ENCODE measurements at places on chromosomes 4 and X.

GRCh38 chr4:142064181-142064580, 427.8 kb downstream of the IL15 start:
- no peak overlapping the region for H3K4me3 ChIP-seq
- no peaks in the 10 kb centered on the region for H3K4me1 ChIP-seq
- H3K27ac ChIP-seq, result no peak overlapping the region
- no peaks in the 10 kb centered on the region for H3K36me3 ChIP-seq

DNA sequence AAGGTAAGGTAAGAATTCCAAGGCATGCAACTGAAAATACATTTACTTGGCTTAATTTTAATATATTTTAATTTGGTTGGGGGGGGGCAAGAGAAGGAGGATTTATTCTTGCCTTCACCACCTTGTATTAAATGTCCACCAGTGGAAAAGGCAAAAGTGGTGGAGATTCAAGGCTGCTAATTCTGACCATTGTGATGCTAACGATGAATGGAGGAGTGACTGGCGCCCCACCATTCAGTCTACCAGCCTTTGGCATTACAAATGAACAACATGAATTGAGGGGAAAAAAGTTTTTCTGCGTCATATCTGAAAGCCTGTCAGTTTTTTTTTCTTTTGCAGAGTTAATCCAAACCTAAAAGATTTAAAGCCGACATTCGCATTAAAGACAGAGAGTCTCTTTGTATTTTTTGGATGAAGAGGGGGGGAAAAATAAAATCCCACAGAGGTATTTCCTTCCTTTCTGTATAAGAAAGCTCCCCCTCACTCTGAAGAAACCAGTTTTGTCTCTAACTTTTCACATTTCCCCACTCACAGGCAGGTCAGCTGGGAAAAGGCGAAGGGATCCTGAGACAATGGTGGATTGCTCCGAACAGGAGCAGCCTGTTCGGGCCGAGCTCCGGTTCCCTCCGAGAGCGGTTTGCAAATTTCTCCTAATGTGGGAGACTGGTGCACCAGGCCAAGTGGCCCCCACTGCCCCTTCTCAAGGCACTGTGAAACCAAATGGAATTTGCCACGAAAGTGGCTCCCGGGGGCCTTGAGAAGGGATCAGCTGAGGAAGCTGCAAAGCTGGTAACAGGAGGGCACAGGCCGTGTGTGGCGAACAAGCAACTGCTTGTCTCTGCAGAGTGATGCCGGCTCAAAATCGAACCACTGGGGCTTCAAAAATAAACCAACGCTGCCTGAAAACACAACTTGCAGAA, 28.1 kb downstream of the SHISA3 start:
- H3K4me3 ChIP-seq, result no peak overlapping the region
- peaks cover 4% of the 10 kb centered on the region for H3K36me3 ChIP-seq
- H3K27me3 ChIP-seq, result no peaks in the 10 kb centered on the region
- H3K27ac ChIP-seq, result no peak overlapping the region

DNA sequence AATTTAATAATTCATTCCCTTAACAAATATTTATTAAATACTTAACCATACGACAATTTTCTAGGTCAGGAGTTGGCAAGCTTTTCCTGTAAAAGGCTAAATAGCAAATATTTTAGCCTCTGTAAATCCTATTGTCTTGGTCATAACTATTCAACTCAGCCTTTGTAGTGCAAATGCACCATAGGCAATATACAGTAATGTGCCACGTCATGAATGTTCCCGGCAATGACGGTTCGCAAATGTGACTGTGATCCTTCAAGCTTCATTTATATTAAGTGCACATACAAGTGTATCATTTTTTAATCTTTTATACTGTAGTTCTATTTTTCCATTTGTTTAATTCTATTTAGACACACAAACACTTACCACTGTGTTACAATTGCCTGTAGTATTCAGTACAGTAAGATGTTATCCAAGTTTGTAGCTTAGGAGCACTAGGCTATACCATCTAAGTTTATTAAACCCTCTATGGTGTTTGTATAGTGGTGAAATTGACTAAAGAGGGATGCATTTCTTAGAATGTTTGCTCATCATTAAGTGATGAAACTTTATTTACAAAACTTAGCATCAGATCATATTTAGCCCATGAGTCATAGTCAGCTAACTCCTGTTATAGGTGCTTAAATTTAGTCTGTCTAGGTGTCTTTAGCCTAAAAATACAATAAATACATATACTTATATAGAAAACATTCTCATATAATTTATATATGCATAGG, 553.6 kb downstream of the STPG2 start:
- no peak for DNase-seq
- H3K27ac ChIP-seq, result no peak overlapping the region
- H3K4me3 ChIP-seq, result no peak overlapping the region
- H3K4me1 ChIP-seq, result no peaks in the 10 kb centered on the region
- H3K36me3 ChIP-seq, result no peaks in the 10 kb centered on the region

DNA sequence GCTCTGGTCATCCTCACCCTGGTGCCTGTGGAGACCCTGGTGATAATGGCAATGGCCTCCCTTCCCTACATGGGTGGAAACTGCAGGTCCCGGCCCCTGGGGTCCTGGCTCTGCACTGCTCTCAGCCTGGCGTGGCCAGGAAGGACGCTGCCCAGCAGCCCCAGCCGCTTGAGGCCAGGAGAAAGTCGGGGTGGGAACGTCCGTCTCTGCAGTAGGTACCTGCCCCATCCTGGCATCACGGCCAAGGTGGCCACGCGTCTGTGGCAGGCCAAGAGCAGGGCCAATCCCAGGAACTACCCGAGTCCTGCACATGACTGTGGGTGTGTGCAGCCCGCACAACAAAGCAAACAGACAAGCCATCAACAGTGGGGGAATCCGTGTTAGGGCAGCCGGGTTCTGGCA, 33.8 kb downstream of the FGFRL1 start:
- no peak overlapping the region for H3K4me3 ChIP-seq
- H3K27ac ChIP-seq, result no peak overlapping the region
- H3K4me1 ChIP-seq, result no peaks in the 10 kb centered on the region
- H3K27me3 ChIP-seq, result peaks cover 6% of the 10 kb centered on the region
- peak; percentile 70 for DNase-seq

DNA sequence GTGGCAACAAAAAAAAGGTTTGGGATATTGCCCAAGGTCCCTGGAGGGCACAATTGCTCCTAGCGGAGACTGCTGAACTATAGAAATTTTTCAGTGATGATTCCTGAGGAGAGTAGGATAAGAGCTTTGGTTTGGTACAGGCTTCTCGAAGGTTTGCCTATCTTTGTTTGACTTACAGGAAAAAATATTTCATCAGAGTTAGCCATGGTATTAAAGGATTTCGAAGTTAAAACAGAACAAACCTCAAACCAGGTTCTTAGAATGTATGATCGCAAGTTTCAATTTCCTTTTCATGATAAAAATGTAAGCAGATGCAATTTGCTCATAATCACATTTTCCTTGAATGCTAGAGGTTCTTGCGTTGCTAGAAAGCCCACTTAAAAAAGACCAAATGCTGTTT, 1.7 kb downstream of the EGFL6 start:
- DNase-seq, result no peak
- H3K27ac ChIP-seq, result no peak overlapping the region
- no peaks in the 10 kb centered on the region for H3K36me3 ChIP-seq
- H3K4me1 ChIP-seq, result no peaks in the 10 kb centered on the region

DNA sequence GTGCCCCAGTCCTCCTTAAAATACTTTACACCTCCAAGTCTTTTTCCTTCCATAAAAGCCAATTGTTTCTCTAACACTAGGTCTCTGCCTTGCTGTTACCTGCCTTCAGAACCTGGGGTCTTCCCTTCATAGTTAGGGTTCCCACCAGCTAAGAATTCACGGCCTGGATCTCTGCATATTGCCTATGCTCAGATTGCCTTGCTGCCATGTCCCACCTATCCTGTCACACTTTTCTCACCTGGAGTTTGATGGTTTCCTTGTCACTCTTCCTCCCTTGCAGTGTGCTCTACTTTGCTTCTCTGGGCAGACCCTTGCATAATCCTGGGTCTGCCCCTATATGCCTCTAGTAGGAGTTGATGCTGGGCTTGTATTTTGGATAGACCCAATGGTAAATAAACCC, 36.6 kb upstream of the TMPRSS11E start:
- H3K27ac ChIP-seq, result no peak overlapping the region
- no peaks in the 10 kb centered on the region for H3K4me1 ChIP-seq
- no peaks in the 10 kb centered on the region for H3K27me3 ChIP-seq
- DNase-seq, result no peak
- no peaks in the 10 kb centered on the region for H3K36me3 ChIP-seq

DNA sequence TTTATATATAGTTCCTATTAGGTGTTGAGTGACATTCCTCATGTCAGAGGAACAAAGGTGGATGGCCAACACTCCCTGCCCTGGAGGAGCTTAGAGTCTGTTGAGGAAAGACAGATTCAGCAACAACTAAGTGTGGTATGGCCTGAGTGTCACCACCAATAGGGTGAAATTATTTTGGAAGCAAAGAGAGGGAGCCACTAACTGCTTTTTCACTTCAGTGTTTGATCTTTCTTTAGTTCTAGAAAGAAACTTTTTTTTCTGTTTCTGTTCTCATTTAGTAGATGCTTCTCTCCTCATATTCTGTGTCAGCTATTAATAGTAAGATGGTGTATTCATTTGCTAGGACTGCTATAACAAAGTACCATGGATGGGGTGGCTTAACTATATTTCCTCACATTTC, 81.5 kb downstream of the ARX start:
- no peak overlapping the region for H3K4me3 ChIP-seq
- H3K27ac ChIP-seq, result no peak overlapping the region
- no peaks in the 10 kb centered on the region for H3K4me1 ChIP-seq

- no peak overlapping the region for H3K27ac ChIP-seq
- no peaks in the 10 kb centered on the region for H3K4me1 ChIP-seq
- H3K27me3 ChIP-seq, result no peaks in the 10 kb centered on the region
- no peaks in the 10 kb centered on the region for H3K36me3 ChIP-seq
Observed at GRCh38 chr4:80322716-80323115, 12.8 kb upstream of the CFAP299 start.

DNA sequence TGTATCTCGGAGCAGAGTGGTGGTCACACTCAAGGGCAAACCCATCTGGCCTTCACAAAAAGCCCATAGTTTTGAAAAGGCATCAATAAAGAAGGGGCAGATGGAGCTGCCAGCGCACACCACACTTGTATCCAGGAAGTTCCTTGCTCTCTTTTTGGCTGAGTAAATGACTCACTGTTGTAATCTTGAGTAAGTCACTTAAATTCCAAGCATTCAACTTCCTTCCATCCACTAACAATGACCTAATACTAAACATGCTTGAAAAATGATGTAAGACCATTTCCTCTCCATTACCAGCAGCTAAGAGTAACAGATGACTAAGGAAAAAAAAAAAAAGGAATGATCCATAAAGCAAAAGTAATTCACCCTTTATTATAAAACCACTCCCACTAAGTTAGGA, 32.4 kb upstream of the MYOZ2 start:
- H3K27me3 ChIP-seq, result no peaks in the 10 kb centered on the region
- H3K4me1 ChIP-seq, result no peaks in the 10 kb centered on the region
- H3K27ac ChIP-seq, result no peak overlapping the region
- no peaks in the 10 kb centered on the region for H3K36me3 ChIP-seq
- DNase-seq, result no peak
- no peak overlapping the region for H3K4me3 ChIP-seq

- H3K4me3 ChIP-seq, result no peak overlapping the region
- no peak overlapping the region for H3K27ac ChIP-seq
- H3K27me3 ChIP-seq, result no peaks in the 10 kb centered on the region
- no peaks in the 10 kb centered on the region for H3K4me1 ChIP-seq
Observed at GRCh38 chrX:30275498-30275897, 28.6 kb downstream of the MAGEB1 start.

- no peak overlapping the region for H3K27ac ChIP-seq
- H3K36me3 ChIP-seq, result no peaks in the 10 kb centered on the region
- DNase-seq, result no peak
- no peak overlapping the region for H3K4me3 ChIP-seq
Observed at GRCh38 chr4:181662383-181662782, 580.8 kb upstream of the TENM3 start.

DNA sequence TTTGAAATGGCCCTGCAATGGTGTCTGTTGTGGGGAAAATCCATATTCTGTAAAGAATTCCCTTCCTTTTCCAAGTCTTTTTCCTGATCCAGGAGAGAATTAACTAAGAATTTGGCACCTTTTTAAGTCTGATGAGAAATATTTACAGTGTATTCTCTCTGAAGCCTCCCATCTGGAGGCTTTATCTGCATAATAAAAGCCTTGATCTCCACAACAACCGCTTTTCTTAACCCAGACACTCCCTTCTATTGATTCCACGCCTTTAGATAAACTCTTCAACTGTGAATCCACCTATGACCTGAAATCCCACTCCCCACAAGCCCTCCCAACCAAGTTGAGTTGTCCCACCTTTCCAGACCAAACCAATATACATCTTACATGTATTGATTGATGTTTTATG, 43.1 kb upstream of the TMPRSS11E start:
- no peaks in the 10 kb centered on the region for H3K4me1 ChIP-seq
- no peak for DNase-seq
- H3K27ac ChIP-seq, result no peak overlapping the region
- H3K36me3 ChIP-seq, result no peaks in the 10 kb centered on the region

DNA sequence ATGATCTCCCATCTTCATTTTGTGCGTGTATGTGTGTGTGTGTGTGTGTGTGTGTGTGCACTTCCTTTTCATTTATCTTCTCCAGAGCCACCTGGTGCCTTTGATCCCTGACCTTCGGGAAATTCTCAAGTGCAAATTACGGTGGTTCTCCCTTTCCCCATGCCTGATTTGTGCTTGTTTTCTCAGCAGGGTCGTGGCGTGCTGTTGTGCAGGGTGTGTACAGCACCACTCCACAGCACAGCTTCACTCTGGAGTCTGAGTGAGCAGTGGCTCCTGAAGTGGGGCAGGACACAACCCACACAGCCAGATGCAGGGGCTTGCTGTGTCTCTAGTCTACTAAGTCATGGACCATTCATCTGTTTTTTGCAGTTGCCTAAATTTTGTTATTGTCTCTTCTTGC, 114.2 kb upstream of the TBC1D9 start:
- no peaks in the 10 kb centered on the region for H3K36me3 ChIP-seq
- H3K27ac ChIP-seq, result no peak overlapping the region
- DNase-seq, result no peak
- H3K4me1 ChIP-seq, result no peaks in the 10 kb centered on the region
- H3K4me3 ChIP-seq, result no peak overlapping the region
- H3K27me3 ChIP-seq, result no peaks in the 10 kb centered on the region
